ENCODE measurements at places on chromosomes 2 and 18.

DNA sequence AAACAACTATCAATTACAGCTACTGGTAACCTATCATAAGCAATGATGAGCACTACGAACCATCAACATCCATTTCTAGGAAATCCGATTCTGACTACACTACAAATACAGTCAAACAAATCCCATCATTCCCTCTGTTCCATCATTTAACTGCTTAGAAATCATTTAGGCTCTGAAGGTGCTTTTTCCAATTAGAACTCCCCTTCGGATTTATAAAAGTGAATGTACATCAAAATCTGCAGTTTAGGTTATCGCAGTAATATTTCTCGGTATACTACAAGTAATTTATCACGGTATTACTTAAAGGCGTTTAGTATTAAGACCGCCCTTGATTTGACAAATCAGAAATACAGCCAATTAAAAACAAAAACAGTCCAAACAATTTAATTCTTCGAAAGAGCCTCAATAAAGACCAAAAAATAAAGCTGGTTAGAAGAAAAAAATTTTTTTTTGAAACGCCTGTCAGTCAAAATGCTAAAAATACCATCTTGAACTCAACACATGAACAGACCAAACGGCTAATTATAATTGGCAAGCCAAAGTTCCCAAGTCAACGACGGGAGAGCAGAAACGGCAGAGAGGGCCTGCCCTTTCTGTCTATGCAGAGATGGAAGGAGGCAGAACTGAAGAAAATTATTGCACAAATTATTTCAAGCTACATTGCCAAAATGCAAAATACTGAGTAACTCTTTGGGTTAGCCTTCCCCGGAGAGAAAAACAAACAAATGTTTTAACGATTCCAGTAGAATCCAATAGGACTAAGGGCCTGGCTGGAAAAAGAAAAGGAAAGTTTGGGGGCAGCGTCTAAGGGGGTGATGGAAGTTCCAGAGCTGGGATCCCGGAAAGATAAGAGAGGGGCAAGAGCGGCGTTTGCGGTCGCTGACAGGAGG, 1.2 kb downstream of the VPS54 start:
- peak; percentile 12 for DNase-seq

DNA sequence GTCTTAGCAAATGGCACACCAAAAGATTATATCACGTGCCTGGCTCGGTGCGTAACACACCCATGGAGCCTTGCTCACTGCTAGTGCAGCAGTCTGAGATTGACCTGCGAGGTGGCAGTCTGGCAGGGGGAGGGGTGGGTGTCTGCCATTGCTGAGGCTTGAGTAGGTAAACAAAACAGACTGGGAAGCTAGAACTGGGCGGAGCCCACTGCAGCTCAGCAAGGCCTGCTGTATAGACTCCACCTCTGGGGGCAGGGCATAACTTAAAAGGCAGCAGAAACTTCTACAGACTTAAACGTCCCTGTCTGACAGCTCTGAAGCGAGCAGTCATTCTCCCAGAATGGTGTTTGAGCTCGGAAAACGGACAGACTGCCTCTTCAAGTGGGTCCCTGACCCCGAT, 55.9 kb upstream of the FSHR start:
- DNase-seq = no peak

DNA sequence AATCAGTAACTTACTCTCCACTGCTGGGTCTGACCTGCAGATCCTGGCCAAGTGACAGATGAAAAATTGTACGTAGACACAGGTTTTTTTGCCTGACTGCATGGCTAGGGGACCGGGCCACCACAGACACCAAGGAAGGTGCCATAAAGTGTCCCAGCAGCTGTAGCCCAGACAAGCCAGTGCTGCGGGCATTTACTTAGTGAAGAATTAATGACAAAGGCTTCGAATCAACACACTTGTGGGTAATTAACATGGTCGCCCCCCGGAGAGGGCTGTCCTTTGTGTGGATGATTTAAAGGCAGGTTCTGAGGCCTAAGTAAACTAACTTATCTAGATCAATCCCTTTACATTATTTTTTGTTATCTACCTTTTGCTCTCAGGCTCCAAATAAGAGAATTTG, 1709.1 kb upstream of the LRRTM1 start:
- no peak for DNase-seq

- no peak for DNase-seq
Observed at GRCh38 chr2:150909090-150909489, 352.6 kb downstream of the RBM43 start.

DNA sequence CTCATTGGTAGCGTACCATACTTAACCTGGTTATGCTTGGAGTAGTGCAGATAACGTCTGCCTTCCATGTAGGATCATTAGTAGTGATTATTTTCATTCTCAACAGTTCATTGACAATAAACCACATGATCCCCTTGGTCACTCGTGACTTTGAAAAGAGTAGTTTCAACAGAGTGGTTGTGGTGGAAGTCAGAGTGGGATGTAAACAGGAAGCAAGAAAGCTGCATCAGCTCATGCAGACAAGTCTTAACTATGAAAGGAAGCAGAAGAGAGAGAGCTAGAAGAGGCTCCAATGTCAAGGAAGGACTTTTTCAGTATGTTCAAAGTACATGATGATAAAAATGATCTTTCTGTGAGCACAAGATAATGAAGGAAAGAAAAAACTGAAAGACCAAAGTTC, 287.4 kb downstream of the MBD2 start:
- DNase-seq = no peak

DNA sequence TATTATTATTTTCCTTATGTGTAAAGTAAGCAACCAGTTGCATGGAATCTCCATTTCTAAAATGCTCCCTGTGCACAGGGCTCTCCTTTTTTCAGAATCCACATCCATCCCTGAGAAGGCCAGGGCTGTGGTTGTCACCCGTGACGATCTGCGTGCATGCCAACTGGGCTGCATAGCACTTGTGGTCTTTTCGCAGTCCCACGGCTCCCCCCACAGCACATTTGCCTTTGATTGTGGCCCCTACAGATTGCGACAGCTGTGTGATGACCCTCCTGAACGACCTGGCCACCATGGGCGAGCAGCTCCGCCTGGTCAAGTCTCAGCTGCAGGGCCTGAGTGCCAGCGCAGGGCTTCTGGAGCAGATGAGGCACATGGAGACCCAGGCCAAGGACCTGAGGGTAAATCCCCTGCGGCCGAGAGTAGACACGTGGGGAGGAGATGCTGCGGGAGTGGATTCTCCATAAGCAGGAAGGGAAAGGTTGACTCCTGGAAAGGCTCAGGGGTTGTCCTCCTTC, 119.8 kb upstream of the TTC39C start:
- DNase-seq = no peak

DNA sequence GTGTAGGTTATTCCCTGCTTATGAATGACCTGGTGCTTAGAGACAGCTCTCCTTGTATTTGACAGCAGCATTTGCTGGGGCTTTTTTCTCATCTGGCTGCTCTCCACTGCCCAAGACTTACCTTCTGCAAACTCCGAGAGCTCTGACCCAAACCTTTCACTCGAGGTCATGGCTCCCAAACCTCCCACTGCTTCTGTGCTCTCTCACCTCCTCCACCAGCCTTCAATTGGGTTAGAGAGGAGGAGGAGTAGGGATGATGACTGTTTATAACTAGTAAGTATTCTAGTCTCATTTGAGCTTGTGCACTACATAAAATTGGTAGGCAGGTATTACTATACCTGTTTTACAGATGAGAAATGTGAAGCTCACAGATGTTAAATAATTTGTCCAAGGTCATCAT, 40.1 kb downstream of the LIMS1 start:
- no peak for DNase-seq

DNA sequence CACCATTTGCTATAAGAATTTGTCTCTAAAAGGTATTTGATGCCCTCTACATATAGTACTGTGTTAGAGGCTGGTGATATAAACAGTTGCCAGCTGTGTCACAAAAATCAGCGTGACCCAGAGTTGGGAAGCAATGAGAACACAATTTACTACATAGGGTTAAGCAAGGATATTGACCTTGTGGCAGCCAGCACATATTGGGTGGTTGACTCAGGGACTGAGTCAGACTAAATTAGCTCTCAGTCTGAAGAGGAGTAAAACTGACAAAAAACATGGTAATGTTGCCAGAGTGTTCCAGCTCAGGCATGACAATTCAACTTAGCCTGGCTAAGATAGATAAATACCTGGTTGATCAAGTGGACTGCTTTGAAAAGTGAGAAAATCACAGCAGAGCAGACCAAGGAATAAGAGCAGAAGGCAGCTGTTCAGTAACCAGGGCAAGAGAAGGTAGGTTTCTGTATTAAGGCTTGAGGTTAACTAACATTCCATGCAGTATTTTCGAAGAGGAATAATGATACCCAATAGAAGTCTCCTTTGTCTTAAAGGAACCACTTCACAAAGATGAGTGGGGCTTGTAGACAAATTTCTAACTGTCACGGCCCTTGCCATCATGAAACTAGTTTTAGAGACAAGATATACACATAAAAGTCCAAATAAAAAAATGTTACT, 108.2 kb upstream of the ERBB4 start:
- peak; percentile 81 for DNase-seq

DNA sequence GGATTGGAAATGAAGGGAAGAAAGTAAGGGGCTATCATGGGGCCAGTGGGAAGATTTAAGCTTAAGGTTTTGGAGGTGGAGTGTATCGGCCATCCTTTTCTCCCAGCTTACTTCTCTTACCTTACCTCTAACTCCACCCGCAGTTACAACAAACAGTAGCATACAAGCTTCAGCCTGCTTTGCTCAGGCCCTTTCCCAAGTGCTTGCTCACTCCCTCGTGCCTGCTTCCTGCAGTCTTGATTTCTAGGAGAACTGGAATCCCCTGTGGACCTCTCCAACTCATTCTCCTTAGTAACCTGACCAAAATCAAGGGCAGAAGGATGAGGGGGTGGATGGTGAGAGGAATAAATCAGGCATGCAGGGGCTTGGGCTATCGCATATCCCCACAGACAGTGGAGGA, 5.8 kb upstream of the LYG2 start:
- no peak for DNase-seq

DNA sequence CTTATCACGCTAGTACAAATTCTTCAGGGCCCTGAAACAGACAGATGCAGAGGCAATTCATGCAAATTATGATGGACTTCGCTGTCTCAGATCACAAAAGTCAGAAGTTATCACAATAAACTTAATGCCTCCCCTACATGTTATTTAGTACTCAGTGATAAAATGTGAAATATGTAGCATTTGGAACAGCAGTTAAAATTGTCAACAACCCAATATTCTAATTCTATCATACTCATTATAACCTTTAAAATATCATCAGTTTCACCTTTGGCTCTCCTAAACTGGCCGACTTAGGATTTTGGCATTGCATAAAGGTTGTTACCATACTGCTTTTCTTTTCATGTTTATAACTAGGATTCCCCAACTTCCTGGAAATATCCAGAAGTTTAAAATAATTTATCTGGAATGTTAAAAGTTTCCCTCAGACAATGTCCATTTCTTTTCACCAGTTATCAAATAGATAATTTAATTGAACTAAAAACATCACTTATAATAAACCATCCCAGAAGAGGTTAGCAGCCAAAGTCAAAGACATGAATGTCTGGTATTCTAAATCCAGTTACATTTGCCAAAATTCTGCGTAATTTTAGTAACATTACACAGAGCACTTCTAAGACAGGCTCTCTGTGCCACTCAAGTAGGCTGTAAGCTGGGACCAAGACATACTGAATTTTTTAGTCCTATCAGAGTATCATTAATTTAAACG, 239.8 kb downstream of the RBM43 start:
- DNase-seq = no peak

- DNase-seq = no peak
Observed at GRCh38 chr2:107801498-107801897, 25.2 kb upstream of the RGPD4 start.

DNA sequence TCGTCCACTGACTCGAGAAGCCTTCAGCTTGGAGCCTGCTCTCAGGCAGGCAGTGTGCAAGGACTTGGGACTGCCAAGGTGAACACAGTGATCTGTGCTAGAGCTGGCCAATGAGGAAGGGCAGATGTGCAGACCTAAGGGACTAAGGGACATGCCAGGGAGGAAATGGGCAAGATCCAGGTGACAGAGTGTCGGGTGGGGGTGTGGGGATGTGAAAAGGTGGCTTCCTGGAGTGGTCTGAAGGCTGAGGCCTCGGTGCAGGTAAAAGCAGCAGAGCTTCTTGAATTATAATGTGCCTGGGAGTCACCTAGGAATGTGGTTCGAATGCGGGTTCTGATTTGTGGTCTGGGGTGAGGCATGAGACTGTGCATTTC, 42.0 kb downstream of the STEAP3 start:
- no peak for DNase-seq

- DNase-seq = no peak
Observed at GRCh38 chr2:54387059-54387991, 68.8 kb upstream of the SPTBN1 start.

DNA sequence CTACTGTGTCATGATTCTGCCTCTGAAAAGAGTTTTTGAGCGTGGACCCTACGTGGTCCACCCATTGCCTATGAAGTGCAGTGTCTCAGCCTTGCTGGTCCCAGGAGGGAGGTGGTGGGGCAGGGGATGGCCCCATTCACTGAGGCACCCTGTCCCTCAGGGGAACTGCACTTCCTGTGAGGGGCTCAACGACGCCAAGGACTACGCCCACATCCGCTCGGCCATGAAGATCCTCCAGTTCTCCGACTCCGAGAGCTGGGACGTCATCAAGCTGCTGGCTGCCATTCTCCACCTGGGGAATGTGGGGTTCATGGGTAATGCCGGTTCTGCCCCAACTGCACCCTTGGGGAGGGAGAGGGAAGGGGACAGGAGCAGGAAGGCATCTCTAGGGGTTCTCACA, 42.5 kb downstream of the MYO7B start:
- no peak for DNase-seq

GRCh38 chr2:80515964-80516363, 211.4 kb upstream of the LRRTM1 start:
- DNase-seq = no peak

- no peak for DNase-seq
Observed at GRCh38 chr2:202164411-202164810, 74.0 kb downstream of the SUMO1 start.

- no peak for DNase-seq
Observed at GRCh38 chr2:168751104-168751740, 51.2 kb upstream of the NOSTRIN start.

DNA sequence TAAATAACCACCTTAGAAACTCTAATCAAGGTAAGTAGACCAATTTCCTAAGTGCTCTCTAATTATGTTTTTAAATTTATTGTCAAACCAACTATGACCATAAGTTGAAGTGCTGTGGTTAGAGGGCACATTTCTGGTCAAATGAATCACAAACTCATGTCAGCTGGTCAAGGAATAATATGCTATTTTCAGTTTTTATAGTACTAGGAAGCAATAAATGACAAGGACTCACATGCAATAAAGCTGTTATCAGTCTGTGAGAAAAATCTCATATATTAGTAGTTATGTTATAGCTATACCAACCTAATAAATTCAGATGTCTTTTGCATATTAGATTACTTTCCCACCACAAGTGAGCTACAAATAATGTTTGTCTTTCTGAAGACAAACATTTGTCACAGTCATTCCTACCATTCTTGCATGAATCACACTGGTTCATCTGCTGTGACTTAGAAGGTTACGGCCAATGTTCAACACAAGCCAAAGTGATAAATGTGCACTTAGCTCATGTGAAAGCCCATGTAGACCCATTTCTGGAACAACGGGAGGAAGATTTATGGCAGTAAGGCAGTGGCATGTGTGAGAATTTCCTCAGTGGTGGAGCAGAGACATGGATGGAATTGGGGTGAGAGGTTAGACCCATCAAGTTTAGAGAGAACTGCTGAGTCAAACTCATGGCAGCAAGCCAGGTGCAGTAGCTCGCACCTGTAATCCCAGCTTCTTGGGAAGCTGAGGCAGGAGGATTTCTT, 27.4 kb upstream of the CCNYL1 start:
- peak; percentile 79 for DNase-seq
